ENCODE measurements at places on chromosomes 1 and 21. TPM values are rescaled to one million over a fixed set of nuclear protein-coding genes. Genes with fewer than 3 reads are reported as not detected.

Gene FCRLB
- 1.1 TPM for total RNA-seq

Gene FALEC
- not detected for total RNA-seq

Gene DCDC2B
- total RNA-seq, result not detected

Gene UBE2U
- not detected for total RNA-seq

Gene PLEKHN1
- total RNA-seq, result 0.93 TPM

Gene FCRL2
- total RNA-seq, result 3.1 TPM

Gene UBL4B
- total RNA-seq, result not detected

Gene HSPB7
- total RNA-seq, result not detected

Gene MAN1A2
- 60.3 TPM for total RNA-seq

GRCh38 chr1:189868021-189868420, 609.6 kb downstream of the BRINP3 start:
- DNase-seq, result no peak

- no peak for DNase-seq
Measured at GRCh38 chr21:36966821-36967768, 626 bp upstream of the HLCS start.

DNA sequence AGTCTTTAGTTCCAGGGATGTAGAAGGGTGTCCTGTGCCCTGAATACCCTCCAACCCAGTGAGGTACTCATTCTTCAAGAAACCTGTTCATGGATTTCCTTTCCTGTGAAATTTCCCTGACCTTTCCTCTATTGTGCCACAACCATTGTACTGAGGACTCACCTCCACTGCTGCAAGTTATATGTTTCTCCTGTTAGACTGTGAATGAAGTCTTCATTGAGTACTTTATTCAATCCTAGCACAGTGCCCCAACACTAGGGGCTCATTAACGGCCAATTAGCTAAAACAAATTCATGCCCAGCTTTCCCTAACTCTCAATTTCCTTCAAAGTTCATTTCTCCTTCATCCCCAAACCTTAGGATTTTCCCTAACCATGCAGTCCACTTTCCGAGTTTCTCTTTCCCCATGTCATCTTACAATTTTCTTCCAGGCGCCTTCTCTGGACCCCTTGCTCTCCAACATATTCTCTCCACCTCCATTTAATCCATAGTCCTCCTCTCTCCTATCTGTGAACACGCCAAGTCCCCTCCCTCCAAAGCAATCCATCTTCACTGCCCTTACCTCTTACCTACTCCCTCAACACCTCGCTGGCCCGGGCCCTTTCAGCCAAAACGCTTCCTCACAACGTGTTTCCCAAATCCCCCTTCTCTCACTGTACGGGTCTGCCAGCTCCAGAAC, 1.3 kb downstream of the TRIM33 start:
- DNase-seq, result no peak

- no peak for DNase-seq
Measured at GRCh38 chr1:165468253-165468652, 23.3 kb upstream of the RXRG start.

GRCh38 chr1:244851546-244852231, 12.7 kb downstream of the HNRNPU start:
- DNase-seq, result no peak

GRCh38 chr1:83860490-83861221, 138.3 kb downstream of the TTLL7 start:
- DNase-seq, result peak; percentile 54

DNA sequence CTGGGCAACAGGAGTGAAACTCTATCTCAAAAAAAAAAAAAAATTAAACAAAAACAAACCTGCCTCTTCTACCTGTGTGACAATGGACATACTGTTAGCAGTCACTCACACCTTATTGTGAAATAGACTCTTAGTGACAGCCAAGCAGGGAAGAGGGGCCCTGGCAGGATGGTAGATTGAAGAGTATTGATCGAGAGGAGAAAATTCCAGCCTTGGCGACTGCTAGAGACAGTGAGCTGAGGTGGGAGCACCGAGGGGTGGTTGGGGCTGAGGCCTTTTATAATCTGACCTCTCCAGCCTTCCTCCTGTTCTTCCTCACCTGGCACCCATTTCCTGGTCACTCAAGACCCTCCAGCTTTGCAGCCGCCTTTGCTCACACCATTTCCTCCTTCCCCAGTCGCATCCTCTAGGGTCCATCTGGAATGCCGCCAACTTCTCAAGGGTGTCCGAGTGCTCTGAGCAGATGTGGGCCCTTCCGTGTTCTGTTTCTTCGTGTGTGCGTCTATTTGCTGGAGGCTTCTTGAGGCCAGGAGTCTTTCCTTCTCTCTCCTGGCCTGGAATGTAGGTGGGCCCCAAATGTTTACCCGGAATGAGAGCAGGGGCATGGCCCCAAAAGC, 196.9 kb upstream of the TMEM51 start:
- no peak for DNase-seq

DNA sequence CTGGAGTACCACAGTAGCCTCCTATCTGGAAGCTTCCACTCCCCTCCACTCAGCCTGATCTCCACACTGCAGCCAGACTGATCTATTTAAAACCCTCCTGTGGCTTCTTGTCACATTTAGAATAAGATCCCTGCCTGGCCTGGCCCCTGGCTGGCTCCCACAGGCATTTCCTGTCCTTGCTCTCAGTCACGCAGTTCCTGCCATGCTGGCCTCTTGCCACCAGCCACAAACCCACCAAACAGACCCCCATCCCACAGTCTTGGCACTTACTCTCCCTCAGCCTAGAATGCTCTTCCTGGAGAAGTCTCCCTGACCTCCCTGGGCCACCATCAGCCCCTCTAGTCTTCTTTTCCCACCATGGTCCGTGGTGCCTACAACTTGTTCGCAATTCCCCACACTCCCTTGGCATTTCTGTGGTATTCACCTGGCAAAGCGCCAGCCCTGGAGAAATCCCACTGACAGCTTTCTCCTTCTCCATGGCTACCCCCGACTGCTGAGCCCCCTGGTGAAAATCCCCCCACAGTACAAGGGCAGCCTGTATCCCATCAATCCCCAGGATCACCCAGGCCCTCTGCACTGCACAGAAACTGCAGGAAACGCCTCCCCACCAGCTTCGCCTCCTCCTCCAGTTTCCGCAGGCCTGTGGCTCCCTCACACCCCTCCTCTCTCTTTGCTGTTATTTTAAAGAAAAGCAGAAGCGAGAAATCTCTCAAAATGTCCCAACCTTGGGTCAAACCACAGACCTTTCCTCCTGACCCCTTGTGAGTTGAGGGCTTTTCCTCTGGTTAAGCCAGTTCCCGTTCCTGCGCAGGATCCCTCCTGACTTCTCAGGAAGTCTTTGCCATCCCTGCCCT, 94.5 kb downstream of the SYT2 start:
- DNase-seq, result no peak

GRCh38 chr1:155933591-155934096, 569 bp downstream of the KHDC4 start:
- no peak for DNase-seq

DNA sequence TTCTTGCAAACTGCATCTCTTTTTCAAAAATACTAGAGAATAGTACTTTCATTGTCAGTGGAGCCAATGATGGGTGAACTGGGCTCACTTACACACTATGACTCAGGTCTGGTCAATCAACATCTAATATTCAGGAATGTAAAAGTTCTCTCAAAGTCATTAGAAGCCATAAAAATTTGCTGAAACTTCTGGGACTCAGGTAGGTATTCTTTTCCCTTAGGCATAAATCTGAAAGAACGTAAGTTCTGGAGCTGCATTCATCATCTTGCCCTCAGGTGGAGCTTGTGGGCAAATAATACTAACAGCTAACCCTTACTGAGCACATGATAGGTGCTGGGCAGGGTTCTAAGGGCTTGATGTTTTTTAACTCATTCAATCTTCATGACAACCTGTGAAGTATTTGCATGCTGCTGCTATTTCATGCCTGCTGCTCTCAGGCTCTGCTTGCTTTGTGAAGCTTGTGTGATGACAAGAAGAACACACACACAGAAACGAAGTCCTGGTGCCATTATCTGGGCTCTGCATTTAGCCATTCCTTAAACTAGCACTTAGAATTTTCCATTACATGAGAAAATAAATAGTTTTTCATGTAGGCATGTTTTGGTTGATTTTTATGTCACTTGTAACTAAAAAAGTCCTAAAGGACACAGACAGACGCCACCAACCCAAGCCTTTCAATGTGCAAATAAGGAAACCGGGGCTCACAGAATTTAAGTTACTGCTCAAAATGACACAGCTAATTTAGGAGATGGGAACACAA, 394.2 kb upstream of the LYPLAL1 start:
- no peak for DNase-seq

- DNase-seq, result no peak
Measured at GRCh38 chr21:14084701-14085100, 126.1 kb downstream of the LIPI start.

DNA sequence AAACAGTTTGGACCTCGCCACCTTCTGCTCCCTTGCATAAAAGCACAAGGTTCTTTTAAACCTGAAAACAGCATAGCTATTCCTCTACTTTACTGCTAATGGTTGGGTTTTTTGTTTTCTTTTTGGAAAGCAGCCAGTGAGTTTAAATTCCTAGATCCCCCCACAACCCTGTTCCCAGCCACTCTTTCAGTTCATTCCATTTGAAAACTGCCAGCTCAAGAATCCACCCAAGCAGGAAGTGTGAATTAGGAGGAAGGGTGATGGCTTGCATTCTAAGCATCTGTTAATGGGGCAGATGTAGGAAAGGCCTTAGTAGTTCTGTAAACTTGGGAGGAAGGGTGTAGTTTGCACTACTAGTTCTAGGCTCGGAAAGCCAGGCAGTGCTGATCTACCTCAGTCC, 172.9 kb upstream of the HOOK1 start:
- DNase-seq, result no peak

- DNase-seq, result no peak
Measured at GRCh38 chr1:25609921-25610320, 6.7 kb upstream of the MAN1C1 start.

- no peak for DNase-seq
Measured at GRCh38 chr21:14120091-14120734, 90.5 kb downstream of the LIPI start.

DNA sequence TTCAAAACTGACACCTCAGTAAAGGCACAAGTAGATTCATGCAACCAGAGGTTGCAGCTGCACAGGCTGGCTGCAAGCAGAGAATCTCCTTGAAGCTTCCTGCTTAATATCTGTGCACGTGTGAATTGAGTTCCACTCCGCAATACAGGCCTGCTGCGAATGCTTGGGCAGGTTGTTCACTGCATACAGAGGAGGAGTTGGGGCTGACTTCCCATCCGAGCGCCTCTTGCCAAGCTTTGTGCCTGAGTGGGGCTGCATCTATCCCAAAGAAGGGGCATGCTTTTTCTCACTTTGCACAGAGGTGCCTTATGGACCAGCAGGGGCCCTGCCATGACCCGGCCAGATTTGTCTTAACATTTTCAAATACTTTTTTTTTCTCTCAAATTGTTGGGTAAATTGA, 17.9 kb upstream of the PADI1 start:
- no peak for DNase-seq

- DNase-seq, result no peak
Measured at GRCh38 chr1:186738926-186739325, 58.7 kb upstream of the PTGS2 start.

Data from naive thymus-derived CD8-positive, alpha-beta T cell (primary cell).